ENCODE measurements at places on chromosomes 6 and 20.
A peak's percentile ranks its signal among the peaks of the same experiment; 100 is the strongest.

- no peak for DNase-seq
Observed at GRCh38 chr6:551405-551804, 105.5 kb downstream of the HUS1B start.

GRCh38 chr6:155001482-155001881 is 6.4 kb downstream of the TIAM2 start:
- no peak for DNase-seq

DNA sequence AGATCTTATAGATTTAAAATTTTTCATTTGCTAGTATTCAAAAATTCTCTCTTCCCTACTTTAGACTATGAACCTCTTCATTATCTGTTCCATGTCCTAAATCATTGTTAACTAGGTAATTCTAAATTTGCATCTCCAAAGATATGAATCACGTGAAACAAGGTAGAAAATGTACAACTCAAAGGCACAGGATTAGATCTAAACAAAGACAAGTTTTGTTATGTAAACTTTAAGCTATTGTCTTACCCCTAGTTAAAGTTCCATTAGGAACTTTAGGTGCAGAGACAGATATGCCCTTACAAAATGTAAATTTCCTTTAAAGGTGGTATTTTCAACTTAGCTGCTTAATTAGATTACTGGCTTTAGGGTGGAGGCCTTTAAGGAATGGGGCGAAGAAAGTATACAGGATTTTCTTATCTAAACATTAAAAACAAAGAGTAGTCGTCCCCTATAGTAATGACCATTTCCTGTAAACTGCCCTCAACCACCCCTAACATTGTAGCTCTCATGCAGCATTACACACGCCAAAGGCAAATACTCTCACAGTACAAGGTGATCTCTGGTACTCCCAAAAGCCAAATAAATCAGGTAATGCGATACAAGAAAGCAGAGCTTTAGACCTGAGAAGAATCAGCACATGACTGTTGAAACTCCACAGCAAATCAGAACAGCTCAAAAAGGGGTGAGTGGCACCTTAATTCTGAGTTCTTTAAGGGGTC is 57.4 kb upstream of the MRAP2 start:
- no peak for DNase-seq

DNA sequence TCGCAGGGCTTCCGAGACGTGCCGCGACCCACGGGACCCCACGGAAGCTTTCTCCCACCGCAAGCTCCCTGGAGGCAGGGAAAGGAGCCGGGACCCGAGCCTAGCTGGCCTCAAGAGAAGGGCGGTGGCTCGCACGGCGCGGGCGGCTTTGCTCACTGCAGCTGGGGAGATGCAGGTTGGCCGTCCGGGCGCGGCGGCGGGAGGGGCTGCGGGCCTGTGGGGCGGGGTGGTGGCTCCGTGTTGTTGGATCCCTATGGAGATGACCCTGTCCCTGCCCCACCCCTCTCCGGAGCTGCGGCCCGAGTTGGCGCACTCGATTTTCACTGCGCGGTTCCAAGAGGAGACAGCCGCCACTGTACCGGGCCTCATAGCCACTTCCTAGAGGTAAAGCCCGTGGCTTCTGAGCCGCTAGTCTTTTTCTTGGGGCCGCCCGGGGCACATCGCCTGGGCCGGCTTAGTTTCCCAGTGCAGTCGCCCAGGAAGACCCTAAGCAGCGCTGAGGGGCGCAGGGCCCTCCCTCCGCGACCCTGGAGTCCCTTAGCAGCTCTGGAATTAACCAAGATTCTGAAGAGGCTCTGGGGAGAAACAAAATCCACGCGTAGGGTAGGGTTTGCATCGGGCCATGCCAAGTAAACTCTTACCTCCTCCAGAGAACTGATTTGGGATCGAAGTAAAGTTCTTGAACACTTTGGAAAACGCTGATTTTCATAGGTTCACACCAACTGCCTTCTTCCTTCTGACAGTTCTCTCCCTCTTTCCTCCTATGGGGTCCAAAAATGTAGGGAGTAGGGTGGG is at the start of gene ECT2L:
Gene ECT2L, plus strand, starts transcription at position 279 of the 795 bp plus-strand sequence. CDS start 17,188 bp downstream, outside the sequence.
- no peak for DNase-seq

GRCh38 chr6:42142118-42142835 is at the start of gene C6orf132:
Gene C6orf132, minus strand, starts transcription at chr6:42142620. Its CDS starts 176 bp downstream, at chr6:42142444.
- no peak for DNase-seq

- DNase-seq, result no peak
Observed at GRCh38 chr6:69019832-69020231, 384.8 kb downstream of the ADGRB3 start.

GRCh38 chr6:141906569-141907080 is 226.1 kb upstream of the GJE1 start:
- no peak for DNase-seq

- peak; percentile 74 for DNase-seq
Observed at GRCh38 chr6:36314221-36315014, 22.3 kb downstream of the BNIP5 start.

- no peak for DNase-seq
Observed at GRCh38 chr6:163728442-163729126, 314.1 kb downstream of the QKI start.

GRCh38 chr6:26016963-26017631 is 54.5 kb downstream of the TRIM38 start:
- no peak for DNase-seq

GRCh38 chr6:162217811-162218493 is 509.6 kb downstream of the PRKN start:
- DNase-seq, result no peak

DNA sequence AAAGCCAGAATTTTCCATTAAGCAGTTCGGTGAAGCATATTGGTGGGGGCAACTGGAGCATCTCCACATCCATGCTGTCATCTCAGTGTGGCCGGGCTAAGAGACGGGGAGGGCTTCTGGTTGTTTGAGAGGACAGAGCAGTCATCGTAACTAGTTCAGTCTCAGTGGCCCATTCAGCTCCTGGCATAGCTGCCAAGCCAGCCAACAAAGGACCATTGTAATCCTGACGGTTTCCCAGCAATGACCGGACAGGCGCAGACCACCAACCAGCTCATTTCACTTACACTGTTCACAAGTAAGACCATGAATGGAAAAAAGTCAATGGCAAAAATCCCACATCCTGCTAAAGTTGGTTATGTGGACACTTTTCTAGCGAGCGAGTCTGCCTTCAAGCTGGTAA is 14.9 kb upstream of the HDDC2 start:
- no peak for DNase-seq

GRCh38 chr20:57459278-57459677 is 65.7 kb downstream of the CTCFL start:
- DNase-seq, result no peak

- DNase-seq, result peak; percentile 44
Observed at GRCh38 chr6:26156105-26156849, 69.0 kb downstream of the HFE start.

DNA sequence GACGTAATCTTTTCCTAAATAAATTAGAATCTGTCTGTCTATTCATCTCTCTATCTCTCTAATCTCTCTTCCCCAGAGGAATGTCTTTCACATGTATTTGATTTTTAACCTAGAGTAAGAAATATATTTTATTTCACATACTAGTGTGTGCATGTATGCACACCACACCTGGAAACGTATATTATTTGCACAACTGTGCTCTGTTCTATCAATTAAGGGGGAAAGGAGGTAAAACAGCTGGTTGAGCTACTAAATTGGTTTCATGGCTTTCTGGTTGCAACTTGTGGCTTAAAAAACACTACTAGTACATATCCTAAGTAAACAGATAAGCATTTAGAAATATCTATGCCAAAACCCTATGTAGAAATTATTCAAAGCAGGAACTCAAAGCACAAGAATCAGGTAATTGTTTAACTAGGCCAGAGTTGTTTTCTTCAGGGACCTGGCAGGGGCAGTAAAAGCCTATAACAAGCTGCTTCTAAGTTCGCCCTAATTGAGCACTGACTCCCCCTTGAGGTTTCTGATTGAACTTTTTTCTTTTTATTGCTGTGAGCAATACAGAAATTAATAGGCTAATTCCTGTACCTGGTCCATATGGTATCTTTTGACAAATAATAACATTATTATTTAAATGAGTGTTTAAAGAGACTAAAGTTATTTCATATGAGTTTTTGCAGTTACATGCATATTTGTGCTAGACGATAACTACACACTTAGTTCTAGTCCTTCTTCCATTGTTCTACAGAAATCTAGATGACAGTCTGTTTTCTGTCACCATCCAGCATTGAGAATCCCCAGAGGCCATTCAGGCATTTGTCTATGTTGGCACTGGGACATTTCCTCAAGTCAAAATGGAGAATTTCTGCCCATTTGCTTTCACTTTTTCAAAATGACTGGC is 88.6 kb downstream of the MCHR2 start:
- DNase-seq, result peak; percentile 76

DNA sequence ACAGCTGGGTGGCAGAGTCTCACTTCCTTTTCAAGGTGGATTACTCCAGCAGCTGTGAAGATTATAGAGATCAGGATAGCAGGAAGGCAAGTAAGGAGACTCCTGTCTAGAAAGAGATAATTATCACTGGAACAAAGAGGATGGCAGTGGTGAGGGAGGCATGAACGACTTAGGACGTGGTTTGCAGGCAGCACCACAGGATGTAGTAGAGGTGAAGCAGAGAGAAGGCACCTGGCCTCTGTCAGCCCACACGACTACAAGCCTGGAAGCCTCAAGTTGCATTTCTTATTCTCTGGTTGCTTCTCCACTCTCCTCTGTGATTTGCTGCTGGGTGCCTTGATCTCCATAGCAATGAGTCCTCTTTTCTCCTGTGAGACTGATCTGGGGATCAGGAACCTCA is 62.7 kb downstream of the TSHZ2 start:
- no peak for DNase-seq

- DNase-seq, result no peak
Observed at GRCh38 chr6:50236164-50236563, 186.4 kb upstream of the DEFB112 start.

DNA sequence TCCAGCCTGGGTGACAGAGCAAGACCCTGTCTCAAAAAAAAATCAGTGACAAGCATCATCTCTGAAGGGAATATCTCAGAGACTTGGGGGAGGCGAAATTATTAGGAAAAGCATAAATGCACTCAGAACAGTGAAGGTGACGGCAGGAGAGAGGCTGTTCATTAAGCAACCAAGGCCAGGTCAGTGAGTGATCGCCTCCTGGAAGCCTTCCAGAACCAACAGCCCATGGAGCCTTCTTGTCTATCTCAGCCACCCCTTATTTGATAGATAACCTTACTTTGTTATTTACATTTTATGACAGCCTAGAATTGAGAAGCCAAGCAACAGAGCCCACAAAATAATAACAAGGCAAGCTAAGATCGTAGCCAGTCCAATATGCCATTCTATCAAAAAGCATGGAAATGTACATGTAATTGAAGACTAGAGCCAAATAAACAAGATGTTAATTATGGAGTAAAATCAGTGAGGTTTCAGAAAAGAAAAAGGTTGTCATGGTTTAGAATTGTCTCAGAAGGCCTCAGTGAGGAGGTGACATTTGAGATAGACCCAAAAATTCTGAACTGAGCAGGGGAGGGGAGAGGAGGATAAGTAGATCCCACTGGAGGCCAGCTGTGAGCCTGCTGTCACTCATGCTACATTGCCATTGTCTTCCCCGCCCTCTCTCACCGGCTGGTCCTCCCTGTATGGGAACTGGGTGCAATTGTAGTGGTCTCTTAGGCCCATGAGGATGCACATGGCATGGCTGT is 17.8 kb downstream of the BNIP5 start:
- DNase-seq, result no peak

- no peak for DNase-seq
Observed at GRCh38 chr6:340991-341827, 48.9 kb downstream of the DUSP22 start.

DNA sequence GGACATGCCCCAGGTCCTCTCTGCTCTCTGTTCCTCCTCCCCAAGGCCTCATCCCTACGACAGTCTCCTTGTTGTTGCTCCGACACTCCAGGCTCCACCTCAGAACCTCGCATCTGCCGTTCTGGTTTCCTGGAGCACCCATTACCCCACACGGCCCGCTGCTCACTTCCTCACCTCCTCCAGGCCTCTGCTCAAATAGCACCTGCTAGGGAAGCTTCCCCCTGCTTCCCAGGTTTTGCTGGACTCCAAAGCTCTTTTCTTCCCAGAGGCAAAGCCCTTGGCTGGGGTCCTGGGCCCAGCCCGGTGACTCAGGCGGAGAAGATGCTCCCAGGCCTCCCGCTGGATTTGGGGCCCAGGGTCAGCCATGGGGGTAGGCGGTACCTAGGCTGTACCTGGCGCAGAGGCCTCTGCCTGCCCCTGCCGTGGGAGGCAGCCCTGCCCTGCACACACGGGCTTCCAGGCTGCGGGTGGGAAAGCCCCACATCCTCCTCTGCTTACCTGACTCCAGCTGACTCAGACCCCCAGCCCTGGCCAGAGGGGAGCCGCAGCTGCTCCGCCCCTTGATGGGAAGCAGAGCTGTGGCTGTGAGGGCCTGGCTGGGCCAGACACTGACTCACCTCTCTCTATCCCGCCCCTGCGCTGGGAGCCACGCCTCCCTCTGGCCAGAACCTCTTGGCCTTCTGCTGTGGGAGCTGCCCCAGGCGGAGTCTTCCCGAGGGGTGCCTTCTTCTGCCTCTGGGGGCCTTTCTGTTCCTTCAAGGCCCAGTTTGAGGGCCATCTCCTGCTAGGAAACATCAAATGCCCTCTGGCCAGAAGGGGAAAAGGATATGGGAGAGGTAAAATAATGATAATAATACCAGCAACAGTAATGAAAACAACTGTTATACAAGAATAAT is 130.5 kb downstream of the CEBPB start:
- DNase-seq, result no peak

DNA sequence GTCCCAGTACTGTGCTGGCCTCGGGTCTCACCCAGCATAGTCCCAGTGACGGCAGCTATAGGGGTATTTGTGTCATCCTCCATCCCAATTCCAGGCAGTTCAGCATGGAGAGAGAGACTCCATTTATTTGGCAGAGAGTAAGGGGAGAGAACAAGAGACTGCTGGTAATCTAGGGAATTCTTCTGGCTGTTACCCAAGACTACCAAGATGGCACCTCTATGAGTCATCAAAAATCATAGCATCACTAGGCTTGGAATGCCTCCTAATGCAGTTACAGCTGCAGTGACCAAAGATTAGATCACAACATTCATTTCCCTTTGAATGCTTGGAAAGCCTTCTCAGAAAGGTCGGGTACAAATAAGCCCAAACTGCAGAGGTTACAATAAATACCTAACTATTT is 660.4 kb upstream of the FLRT3 start:
- DNase-seq, result no peak

- no peak for DNase-seq
Observed at GRCh38 chr20:50226093-50226974, 35.7 kb downstream of the CEBPB start.

GRCh38 chr6:166484863-166485262 is 101.6 kb downstream of the RAMACL start:
- DNase-seq, result no peak

All from NCI-H1048 (cell line).